ENCODE measurements at places on chromosomes 11 and 22. TPM values are rescaled to one million over a fixed set of nuclear protein-coding genes. Genes with fewer than 3 reads are reported as not detected.

- H3K4me3 ChIP-seq: no peak overlapping the region
- H3K36me3 ChIP-seq: no peaks in the 10 kb centered on the region
- H3K4me1 ChIP-seq: peaks cover 4% of the 10 kb centered on the region
- no peaks in the 10 kb centered on the region for H3K27me3 ChIP-seq
- peak; percentile 91 for DNase-seq
Measured at GRCh38 chr11:117809236-117810055, 12.4 kb upstream of the DSCAML1 start.

The SNX32 gene
- total RNA-seq: 2.9 TPM

DNA sequence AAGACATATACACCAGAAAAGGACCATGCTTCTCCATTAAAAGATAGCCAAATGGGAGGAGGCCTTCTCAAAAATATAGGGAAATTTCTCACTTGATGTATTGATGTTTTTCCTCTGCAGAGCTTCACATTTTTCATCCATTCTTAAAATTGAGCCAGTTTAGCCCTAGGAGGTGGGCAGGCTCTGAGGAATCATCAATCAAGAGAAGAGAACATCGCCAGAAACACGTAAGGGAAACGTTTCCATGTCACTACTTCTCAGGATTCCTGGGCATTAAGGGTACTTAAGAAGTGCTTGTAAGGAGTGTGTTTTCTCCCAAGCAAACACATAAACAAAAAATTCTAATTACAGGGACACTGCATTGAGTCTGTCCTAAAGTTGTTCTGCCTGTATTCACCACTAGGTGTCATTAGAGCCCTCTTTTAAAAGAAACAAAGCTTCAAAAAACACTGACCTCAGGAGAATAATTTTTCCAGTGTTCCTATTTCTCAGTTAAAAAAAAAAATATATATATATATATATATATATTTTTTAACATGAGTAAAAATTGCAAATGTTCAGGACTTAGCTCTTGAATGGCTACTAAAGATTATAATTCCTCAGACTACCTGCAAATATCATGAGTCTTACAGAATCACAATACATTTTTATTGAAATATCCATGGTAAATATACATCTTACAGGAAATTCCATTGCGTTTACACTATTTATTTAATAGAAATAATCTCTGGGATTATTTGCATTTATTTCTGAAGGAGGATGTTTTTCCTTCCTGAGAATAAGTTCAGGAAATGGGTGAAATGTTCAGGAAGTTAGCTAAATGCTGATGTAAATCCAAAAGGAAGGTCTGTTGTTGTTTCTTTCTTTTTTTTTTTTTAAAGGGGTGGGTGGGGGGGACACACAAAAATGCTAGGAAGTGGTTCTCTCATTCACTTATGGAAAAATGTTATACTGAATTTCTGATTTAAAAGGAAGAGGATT, 16.0 kb downstream of the FZD4 start:
- peaks cover 54% of the 10 kb centered on the region for H3K4me1 ChIP-seq
- no peaks in the 10 kb centered on the region for H3K27me3 ChIP-seq
- H3K36me3 ChIP-seq: no peaks in the 10 kb centered on the region
- peak overlapping the region; percentile 92 for H3K27ac ChIP-seq

The SMCO4 gene
- 36.1 TPM for total RNA-seq

- no peaks in the 10 kb centered on the region for H3K4me1 ChIP-seq
- no peaks in the 10 kb centered on the region for H3K36me3 ChIP-seq
- H3K4me3 ChIP-seq: peak overlapping the region; percentile 65
- H3K27ac ChIP-seq: peak overlapping the region; percentile 82
- peak; percentile 29 for DNase-seq
Measured at GRCh38 chr11:65260756-65261590, 789 bp upstream of the POLA2 start.

- H3K4me1 ChIP-seq: no peaks in the 10 kb centered on the region
- H3K27ac ChIP-seq: no peak overlapping the region
- H3K27me3 ChIP-seq: no peaks in the 10 kb centered on the region
- H3K4me3 ChIP-seq: no peak overlapping the region
- no peaks in the 10 kb centered on the region for H3K36me3 ChIP-seq
Measured at GRCh38 chr11:74147199-74147929, 23.4 kb downstream of the C2CD3 start.

The NRIP3 gene
- total RNA-seq: 3.2 TPM

The RIC3 gene
- total RNA-seq: 2.8 TPM

DNA sequence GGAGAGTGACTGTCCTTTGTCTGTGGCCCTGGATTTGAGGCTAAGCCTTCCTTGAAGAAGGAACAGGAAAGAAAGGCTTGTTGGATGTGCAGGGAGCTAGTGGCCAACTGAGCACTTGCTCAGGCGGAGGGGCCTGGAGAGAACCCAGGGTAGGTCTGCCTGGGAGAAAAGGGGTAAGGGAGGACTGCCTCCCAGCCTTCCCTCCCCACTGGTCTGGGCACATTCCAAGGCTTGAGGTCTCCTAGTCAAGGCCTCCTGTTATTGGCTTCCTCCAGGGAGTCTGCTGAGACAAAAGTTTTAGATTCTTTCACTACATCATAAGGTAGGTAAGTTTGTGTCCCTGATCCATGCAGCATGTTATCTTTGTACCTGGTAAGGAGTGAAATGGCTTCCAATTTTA, 15.2 kb downstream of the KCNQ1OT1 start:
- no peak overlapping the region for H3K27ac ChIP-seq
- H3K27me3 ChIP-seq: no peaks in the 10 kb centered on the region
- H3K36me3 ChIP-seq: no peaks in the 10 kb centered on the region
- H3K4me3 ChIP-seq: no peak overlapping the region

DNA sequence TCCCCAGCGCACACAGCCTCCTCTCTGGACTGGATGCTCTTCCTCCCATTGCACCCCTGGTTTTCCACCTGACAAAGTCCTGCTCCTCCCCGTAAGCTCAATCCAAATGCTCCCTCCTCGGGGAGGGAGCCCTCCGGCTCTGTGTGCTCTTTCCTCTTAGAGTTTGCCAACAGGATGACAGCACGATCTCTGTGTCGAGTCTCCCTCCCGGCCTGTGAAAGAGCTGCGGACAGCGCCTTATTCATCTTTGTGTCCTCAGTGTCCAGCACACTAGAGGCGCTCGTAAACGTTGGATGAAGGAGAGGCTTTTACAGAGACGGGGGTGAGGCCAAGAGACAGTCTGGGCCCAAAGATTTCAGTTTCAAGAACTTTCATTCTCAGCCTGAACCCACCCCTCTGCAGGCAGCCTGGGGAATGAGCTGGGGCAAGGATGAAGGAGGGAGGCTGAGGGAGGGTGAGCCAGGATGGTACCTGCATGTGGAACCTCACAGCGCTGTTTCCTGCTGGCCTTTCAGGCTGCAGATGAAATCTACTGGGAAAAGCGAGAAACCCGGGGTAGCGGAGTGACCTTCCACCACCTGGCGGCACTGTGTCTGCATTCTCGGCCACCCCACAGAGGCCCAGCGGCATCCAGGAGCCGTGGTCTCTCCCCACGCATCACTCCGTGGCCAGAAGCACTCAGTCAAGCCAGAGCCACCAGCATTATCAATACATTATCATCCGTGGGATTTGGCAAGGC, 8.5 kb upstream of the TMPRSS4 start:
- no peaks in the 10 kb centered on the region for H3K4me1 ChIP-seq
- H3K27ac ChIP-seq: no peak overlapping the region
- H3K4me3 ChIP-seq: no peak overlapping the region
- no peak for DNase-seq

The OR5B21 gene
- not detected for total RNA-seq

DNA sequence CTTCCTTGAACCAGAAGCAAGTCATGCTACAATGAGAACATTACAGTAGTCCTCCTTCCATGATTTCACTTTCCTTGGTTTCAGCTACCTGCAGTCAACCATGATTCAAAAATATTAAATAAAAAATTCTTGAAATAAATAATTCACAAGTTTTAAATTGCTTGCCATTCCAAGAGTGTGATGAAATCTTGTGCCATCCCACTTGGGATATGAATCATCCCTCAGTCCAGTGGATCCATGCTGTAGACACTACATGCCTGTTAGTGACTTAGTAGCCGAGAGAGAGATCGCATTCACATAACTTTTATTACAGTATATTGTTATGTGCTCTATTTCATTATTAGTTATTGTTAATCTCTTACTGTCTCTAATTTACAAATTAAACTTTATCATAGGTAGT, 6.0 kb downstream of the HOATZ start:
- no peaks in the 10 kb centered on the region for H3K4me1 ChIP-seq
- no peak overlapping the region for H3K4me3 ChIP-seq
- no peaks in the 10 kb centered on the region for H3K36me3 ChIP-seq
- no peak for DNase-seq
- H3K27ac ChIP-seq: no peak overlapping the region

DNA sequence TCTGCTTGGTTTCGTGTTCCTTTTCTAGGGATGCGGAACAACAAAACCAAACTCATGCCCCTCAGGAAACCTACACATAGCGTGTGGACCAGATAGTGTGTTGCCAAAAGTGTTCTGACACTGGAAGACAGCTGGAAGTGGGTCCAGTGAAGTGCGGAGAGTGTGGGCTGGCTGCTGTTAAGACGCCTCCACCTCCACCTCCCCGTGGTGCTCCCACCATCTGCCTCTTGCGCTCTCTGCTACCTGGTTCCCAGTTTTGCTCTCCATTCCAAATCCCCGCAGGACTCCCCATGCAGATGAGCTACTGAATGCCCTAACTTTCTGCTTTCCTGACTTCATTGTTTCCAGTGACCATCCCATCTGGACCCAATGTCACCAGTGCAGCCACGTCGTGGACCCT, 51.8 kb downstream of the NCAPD3 start:
- H3K27ac ChIP-seq: no peak overlapping the region
- H3K4me3 ChIP-seq: no peak overlapping the region
- no peak for DNase-seq
- H3K4me1 ChIP-seq: no peaks in the 10 kb centered on the region
- H3K27me3 ChIP-seq: no peaks in the 10 kb centered on the region

- no peaks in the 10 kb centered on the region for H3K27me3 ChIP-seq
Measured at GRCh38 chr11:9498457-9499078, 37.8 kb downstream of the ZNF143 start.

The FLRT1 gene
- total RNA-seq: 0.84 TPM

DNA sequence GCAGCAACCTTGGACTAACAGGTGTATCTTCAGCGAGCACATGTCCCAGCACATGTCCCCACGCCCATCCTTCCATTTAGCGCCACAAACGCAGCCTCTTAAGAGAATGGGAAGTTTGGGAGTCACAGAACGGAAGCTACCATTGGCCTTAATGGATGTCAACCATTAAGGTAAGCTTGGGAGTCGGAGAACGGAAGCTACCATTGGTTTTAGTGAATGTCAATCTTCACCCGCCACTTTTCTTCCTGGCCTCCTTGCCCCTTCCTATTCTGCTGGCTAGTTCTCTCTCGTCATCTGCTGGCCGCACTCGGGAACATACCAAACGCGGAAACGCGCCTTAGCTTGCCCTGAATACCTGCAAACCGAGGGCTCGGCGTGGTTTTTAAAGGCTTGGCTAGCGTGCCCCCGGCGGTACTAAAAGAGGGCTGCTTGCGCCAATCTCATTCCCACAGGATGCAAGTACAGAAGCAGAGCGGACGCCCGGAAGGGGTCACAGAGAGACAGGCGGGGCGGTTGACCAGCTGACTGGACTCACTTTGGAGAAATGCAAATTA, 24.3 kb downstream of the GLYATL1 start:
- H3K27me3 ChIP-seq: peaks cover 3% of the 10 kb centered on the region
- no peaks in the 10 kb centered on the region for H3K4me1 ChIP-seq
- peak; percentile 75 for DNase-seq

DNA sequence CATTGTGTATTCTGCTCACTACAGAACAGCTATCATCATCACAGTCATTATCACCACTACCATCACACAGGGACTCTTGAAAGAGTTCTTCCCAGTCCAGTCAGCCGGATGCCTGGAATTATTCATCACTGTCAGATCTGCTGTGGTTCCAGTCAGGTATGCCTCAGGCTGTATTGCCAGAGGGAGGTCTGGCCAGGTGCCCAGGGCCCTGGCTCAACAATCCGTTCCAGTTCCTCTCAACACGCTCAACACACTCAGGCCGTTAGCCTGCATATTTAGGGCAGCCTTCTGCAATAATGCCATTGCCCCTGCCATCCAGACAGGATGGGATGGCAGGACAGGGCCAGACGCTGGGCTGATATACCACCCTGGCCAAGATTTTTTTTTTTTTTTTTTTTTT, 28.6 kb upstream of the RASL10A start:
- H3K27me3 ChIP-seq: no peaks in the 10 kb centered on the region
- H3K27ac ChIP-seq: no peak overlapping the region
- no peak overlapping the region for H3K4me3 ChIP-seq
- DNase-seq: peak; percentile 61

- no peak overlapping the region for H3K27ac ChIP-seq
- peaks cover 33% of the 10 kb centered on the region for H3K27me3 ChIP-seq
- H3K4me3 ChIP-seq: no peak overlapping the region
- no peaks in the 10 kb centered on the region for H3K36me3 ChIP-seq
Measured at GRCh38 chr22:50008151-50009040, 4.2 kb downstream of the IL17REL start.

DNA sequence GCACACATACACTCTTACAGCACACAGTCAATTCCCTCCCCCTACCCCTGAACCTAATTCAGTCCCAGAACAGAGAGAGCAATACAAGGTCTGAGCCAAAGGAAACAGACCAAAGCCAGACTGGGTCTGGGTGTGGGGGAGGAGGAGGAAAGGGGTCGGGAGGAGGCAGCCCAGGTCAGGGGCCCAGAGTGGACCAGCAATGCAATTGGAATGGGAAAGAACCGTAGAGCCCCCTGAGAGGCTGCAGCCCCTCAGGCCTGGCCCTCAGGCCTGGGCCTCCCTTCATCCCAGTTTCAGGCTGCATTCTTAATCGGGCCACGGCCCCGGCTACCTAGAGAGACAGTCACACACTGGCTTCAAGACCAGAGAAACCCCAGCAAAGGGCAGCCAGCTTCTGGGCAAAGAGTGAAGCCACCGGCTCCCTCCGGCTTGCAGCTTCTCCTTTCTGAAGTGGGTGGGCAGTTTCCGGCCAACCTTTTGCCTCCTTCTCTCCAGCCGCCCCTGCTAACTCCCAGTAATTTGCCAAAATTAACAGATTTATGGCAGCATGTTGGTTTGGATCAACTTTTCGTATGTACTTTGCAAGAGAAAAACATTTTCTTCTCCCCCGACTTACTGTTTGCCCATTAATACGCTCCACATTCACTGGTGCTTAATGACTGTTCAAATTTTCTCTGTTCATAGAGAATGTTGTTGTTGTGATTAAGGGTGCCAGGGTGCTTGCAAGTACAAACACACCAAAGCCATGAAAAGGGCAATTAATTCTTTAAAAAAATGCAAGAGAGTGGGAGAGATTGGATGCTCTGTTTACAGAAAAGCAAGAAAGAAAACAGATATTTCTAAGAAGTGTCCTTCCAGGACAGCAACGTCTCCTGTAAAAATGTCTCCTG, 488.3 kb downstream of the MN1 start:
- H3K27me3 ChIP-seq: peaks cover 9% of the 10 kb centered on the region
- DNase-seq: no peak
- H3K4me3 ChIP-seq: no peak overlapping the region
- H3K36me3 ChIP-seq: no peaks in the 10 kb centered on the region
- H3K27ac ChIP-seq: peak overlapping the region; percentile 86
- peaks cover 40% of the 10 kb centered on the region for H3K4me1 ChIP-seq

GRCh38 chr22:44710474-44711240, 8.7 kb downstream of the PRR5 start:
- peaks cover 32% of the 10 kb centered on the region for H3K4me1 ChIP-seq
- H3K27me3 ChIP-seq: no peaks in the 10 kb centered on the region
- DNase-seq: no peak
- no peak overlapping the region for H3K4me3 ChIP-seq

The OAF gene
- total RNA-seq: 72.4 TPM

- no peak overlapping the region for H3K27ac ChIP-seq
- no peak for DNase-seq
- H3K4me3 ChIP-seq: no peak overlapping the region
Measured at GRCh38 chr22:23984430-23984829, 4.5 kb downstream of the GSTT2 start.

- DNase-seq: peak; percentile 34
- H3K4me1 ChIP-seq: peaks cover 27% of the 10 kb centered on the region
- no peaks in the 10 kb centered on the region for H3K36me3 ChIP-seq
- H3K27me3 ChIP-seq: no peaks in the 10 kb centered on the region
Measured at GRCh38 chr22:46931414-46931813, 169.0 kb downstream of the TBC1D22A start.

Data from hepatocyte (in vitro differentiated cells).